ENCODE measurements at places on chromosomes 12 and 14. TPM values are rescaled to one million over a fixed set of nuclear protein-coding genes. Genes with fewer than 3 reads are reported as not detected.

The TSPAN19 gene
- not detected for total RNA-seq

The PKP2 gene
- total RNA-seq: 9.0 TPM

The SYNDIG1L gene
- total RNA-seq: 0.03 TPM

The VASH1 gene
- 3.4 TPM for total RNA-seq

The RTL1 gene
- total RNA-seq: 0.26 TPM

The KLHL33 gene
- total RNA-seq: 0.03 TPM
